Stimulated activated CD8-positive, alpha-beta memory T cell treated with anti-CD3 and anti-CD28 coated beads, Interleukin-15, amount 100 ng/mL, for 1 hour (primary cell): ENCODE measurements at places on chromosomes 4 and X.

- no peak for DNase-seq
These were observed 3.9 kb downstream of the SPON2 start for GRCh38 chr4:1168191-1169101.

DNA sequence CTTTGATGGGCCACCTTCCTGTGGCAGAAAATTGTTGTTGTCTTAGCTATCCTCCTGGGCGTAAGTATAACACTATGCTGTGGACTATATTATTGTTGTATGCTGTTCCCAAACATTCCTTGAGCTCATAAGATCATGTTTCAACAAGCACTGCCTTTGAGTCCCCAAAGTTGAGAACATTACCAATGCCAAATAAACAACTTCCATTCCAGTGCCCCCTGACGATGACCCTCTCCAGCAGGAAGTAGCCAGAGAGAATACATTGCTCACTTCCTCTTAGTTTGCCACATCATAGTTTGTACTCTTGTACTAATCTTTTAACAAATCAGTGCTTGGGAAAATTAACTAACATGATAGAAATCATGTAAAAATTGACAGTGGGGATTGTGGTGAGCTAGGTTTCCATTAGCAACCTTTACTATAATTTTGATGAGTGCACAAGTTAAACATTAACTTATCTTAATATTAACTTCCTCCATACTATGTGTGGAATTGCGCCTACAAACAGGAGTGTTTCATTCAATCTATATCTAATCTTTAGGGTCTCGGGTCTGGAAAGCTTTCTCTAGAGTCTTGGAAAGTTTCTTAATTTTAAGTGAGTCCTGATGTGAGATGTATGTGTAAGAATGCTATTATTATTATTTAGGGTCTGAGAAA, 20.3 kb upstream of the DHX15 start:
- DNase-seq = no peak

DNA sequence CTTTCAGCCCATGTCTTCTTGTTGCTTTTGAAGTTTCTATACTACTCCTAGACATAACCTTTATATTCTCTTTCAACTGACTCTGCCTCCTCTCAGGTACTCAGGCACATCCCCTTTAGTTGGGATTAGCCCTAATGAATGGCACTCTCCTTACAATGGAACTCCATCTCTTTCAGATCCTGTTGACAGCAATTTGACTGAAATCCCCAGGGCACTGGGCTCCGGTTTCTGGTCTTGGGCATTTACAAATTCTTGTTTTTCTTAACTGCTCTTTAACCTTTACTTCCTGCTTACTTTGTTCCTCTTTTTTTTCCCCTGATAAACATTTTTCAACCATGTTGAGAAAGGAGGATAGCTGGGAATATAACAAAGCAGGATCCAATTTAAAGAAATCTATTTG, 68.9 kb downstream of the ENOX2 start:
- no peak for DNase-seq

DNA sequence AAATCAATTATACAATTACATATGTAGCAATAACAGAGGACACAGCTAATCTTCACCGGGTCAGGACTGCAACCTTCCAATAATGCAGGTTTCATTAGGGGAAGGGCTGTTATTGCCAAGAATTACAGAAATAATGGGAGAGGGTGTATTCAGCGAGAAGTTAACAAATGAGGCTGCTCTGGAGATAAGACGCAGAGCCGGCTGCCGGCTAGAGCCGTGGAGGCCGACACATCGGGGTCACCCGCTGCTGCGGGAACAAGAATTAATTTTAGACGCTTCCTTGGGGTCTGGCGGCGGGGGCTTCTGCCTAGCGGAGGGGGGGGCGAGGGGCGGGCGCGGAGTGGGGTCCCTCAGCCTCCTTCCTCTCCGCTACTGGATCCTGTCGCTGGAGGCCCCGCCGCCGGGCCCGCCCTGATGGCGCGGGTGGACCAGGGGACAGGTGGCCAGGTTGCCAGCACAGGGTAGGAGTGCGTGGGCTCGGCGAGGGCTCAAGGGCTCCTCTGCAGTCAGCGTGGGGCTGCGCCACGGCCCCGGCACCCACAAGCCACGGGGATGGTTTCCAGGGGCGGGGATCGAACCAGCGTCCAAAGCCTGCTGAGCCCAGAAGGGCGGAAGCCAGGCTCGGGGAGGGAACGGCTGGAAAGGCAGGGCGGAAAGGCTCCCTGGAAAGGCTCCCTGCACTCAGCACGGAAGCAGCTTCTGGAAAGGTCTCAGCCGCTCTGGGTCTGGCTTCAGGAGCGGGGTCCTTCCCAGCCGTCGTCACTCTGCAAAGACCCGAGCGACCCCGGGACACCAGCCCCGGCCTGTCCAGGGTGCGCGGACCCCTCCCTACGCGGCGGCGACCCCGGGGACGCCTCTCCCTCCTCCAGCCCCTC, 113.8 kb upstream of the NKX1-1 start:
- no peak for DNase-seq

GRCh38 chrX:19720236-19720635, 167.2 kb downstream of the SH3KBP1 start:
- no peak for DNase-seq

GRCh38 chr4:145533001-145533400, 51.3 kb downstream of the SMAD1 start:
- no peak for DNase-seq

DNA sequence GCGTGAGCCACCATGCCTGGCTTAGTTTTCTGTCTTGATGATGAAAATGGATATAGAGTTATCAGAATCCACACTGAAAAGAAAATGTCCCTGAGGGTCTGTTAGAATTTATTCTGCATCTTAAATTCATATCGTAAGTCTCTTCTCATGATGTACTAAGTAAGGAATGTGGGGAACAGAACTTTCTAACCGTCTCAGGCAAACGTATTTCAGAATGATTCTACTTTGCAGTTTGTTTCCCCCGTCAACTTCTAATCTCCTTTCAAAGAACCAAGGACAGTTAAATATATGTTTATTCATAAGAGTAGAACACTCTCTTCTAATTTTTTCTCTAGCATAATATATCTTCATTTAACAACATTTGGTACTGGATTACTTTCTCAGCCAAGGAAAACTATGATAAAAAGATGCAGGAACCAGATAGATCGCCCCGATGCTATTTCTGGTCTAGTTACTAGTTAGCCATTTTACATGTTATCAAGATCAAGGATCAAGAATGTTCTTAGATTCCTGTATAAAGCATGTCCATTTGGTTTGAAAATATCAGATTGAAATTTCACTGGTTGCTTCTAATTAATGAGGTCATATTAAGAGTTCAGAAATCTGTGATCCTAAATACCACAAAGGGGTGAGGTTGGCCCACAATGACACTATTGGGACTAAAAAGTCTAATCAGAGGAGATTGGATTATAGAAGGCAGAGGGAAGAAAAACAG, 49.5 kb downstream of the METTL14 start:
- DNase-seq = no peak

GRCh38 chrX:11481035-11481434, 184.7 kb downstream of the ARHGAP6 start:
- no peak for DNase-seq
